ENCODE measurements at places on chromosomes 16 and 17.

- DNase-seq = no peak
Observed at GRCh38 chr17:30389756-30390300, 11.1 kb downstream of the CPD start.

GRCh38 chr17:77890771-77891170 is 67.7 kb upstream of the TNRC6C start:
- no peak for DNase-seq

DNA sequence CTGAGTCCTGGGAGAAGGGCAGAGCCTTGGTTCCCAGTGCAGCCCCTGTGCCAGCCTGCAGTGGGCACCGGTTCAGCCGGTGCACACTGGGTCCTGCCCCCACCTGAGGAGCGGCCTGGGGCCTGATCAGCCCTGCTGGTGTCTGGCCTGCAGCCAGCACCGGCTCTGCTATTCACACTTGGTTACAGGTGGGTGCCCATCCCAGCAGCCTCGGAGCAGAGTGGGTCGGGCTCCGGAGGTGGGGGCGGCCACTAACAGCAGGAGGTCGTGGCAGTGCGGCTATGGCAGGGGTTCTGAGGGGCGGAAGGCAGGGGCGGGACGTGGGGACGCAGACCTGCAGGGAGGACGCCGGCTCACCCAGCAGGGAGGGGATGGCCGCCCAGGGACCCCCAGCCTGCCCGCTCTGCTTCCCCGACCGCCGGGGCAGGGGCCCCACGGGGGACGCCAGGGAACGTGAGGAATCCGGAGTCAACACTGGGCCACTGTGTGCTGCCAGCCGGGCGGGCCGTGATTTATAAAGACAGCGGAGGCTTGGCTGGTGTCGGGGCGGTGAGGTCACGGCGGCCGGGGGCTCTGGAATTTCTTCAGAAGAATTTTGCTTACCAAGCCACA is 20.3 kb downstream of the METRNL start:
- no peak for DNase-seq

GRCh38 chr17:51999654-52000053 is 158.9 kb downstream of the CA10 start:
- DNase-seq = no peak

DNA sequence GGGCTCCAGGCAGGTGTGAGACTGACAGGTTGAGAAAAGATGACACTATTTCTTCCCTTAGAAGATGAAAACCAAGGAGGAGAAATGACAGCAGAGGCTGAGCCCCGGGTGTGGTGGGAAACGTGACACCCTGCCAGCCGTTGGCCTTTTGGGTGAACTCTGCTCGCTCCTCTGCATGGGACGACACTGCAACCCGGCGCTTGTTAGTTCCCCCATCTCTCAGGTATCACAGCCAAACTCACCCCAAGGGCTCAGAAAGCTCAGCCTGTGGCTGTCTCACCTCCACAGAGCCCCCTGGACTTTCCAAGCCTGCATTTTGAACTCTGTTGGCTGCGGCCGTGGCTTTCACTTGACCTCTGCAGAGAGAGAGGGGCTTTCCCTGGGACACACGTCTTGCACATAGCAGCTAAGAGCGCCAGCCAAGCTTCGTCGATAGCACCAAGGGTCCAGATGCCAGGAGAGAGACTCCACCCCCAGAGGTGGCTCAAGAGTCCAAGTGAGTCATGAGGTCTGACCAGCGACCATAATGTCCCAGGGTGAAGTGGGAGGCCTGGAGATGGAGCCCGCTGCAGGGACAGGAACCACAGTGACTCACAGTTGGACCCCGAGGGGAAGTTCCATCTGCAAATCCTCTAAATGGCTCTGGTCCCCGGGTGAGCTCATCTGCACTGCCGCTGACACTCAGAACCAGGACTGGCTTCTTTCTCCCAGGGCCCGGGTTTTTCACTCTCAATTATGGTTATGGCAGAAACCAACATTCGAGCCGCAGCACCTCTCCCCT is 301.9 kb downstream of the SOX9 start:
- peak; percentile 24 for DNase-seq

GRCh38 chr16:22210285-22210684 is 4.2 kb downstream of the EEF2K start:
- DNase-seq = no peak

GRCh38 chr17:7107012-7107754 is 7.4 kb downstream of the ASGR2 start:
- no peak for DNase-seq

GRCh38 chr17:33832262-33832661 is 422.8 kb upstream of the CCL2 start:
- DNase-seq = no peak

DNA sequence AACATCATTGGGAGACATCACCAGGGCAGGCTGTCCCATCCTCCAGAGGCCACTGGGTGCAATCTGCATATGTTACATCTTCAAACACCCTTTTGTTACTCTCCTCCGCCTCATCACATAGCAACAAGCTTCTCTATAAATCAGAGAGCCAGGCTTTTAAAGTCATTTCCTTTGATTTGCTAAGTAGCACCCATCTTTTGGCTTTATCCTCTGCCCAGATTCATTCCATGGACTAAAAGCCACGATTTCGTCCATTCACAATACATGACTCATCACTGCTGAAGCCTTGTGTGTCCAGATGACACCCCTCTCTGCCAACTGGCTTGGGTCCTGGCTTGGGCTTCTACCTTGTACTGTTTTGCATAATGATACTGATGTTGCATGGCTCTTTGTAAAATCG is 2.0 kb upstream of the KRT38 start:
- DNase-seq = no peak

GRCh38 chr16:67748834-67749233 is 29.7 kb upstream of the GFOD2 start:
- DNase-seq = no peak

DNA sequence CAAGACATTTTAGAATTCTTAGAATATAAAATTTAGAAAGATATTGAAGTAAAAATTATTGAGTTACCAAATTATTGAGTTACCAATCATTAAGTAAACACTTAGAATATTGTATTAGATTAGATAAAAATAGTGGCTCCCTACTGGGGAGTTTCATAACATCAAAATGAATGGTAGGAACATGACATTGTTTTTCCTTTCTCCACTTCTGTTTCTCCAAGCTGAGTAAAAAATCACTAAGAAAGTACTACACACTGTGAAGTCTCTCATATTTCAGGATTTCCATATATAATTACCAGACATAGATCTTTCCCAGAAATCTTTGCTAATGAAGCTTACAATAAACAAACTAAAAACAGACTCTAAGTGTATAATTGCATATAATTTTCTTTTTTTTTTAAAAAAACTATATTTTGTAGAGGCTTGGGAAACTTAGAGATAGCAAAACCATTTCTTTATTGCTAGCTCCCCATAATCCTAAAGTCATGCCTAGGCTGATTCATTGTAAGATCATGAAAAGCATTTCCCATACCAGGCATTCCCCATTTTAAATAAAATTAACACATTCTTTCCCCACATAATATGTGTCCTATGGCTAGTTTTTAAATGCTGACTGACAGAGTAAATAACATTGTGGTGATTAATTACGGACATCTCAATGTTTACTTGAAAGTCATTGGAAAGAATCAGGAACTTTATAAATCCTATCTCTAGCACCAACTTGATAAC is 1408.7 kb upstream of the GOT2 start:
- DNase-seq = no peak

DNA sequence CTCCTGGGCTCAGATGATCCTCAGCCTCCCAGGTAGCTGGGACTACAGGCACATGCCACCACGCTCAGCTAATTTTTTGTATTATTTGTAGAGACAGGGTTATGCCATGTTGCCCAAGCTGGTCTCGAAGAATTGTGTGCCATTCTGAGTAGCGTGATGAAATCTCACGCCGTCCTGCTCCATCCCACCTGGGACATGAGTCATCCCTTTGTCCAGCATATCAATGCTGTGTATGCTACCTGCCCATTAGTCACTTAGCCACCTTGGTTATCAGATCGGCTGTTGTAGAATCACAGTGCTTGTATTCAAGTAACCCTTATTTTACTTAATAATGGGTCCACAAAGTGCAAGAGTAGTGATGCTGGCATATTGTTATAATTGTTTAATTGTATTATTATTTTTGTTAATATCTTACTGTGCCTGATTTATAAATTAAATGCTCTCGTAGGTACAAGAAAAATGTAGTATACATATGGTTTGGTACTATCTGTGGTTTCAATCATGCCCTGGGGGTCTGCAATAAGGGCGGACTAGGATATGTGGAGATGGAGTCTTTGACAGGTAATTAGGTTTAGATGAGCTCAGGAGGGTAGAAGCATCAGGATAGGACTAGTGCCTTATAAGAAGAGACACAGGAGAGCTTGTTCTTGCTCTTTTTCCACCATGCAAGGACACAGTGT is 26.6 kb upstream of the SLC13A2 start:
- no peak for DNase-seq

- DNase-seq = no peak
Observed at GRCh38 chr17:1834380-1835149, 4.8 kb downstream of the RPA1 start.

DNA sequence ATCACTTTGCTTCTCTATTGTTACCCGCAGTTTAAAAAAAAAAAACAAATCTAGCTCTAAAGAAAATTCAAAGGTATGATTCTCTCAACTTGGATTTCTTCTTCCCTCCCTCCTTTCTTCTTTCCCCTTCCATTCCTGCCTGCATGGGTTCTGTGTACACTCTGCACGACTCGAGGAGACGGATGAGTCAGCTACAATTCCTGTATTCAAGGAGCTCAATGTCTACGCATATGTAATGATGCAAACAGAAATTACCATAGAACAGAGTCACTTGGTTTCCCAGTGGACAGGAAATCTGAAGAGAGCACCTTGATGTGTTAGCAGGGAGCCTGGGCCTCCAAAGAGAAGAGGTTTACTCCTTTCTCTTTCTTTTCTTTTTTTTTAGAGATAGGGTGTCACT is 92.3 kb downstream of the VPS53 start:
- no peak for DNase-seq

GRCh38 chr16:67943619-67944504 is at the start of gene LCAT:
LCAT (minus strand) TSS chr16:67944120; CDS start chr16:67944101, 19 bp downstream.
- DNase-seq = no peak

DNA sequence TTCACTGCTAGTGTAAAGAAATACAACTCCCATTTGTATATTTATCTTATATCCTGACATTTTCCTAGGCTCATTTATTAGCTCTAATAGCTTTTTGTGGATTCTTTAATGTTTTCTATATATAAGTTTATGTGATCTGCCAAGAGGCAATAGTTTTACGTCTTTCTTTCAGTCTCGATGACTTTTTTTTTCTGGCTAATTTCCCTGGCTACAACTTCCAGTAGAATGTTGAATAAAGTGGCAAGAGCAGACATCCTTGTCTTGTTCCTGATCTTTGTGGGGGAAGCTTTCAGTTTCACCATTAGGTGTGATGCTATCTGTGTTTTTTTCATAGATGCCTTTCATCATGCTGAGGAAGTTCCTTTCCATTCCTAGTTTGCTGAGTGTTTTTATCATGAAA is 43.9 kb upstream of the ABCA3 start:
- DNase-seq = no peak

- DNase-seq = no peak
Observed at GRCh38 chr16:80993307-80993706, 13.4 kb downstream of the CMC2 start.

DNA sequence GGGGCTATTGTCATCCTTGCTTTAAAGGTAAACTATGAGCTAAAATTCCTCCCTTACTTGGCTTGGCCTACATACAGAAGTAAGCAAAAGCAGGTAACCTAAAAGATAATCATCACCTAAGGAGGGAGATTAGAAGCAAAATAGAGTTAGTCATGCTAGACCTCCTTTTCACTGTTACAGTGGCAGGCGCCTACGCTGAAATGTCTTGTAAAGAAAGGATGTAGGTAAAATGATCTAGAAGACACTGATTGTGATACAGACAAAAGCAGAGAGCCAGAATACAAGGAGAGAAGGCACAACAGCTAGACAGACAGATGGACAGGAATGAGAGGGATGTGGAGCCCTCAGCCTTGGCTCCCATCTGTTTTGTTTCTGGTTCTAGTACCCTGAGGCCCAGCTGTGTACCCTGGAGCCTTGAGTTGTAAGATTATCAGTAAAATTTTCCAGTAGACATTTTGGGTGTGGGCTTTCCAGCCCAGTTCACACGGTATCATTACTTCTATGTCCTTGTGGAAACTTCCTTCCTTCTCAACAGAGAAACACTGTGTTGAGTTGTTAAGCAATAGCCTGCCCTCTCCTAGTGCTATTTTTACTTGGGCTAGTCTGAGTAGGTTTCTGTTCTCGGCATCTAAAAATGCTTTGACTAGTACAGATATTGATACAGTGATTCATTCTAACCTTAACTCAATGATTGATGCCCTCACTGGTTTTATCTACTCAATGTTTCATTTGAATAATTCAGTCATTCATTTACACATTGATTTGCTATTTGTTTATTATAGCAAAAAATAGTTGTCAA is 7.7 kb upstream of the C16orf78 start:
- no peak for DNase-seq

DNA sequence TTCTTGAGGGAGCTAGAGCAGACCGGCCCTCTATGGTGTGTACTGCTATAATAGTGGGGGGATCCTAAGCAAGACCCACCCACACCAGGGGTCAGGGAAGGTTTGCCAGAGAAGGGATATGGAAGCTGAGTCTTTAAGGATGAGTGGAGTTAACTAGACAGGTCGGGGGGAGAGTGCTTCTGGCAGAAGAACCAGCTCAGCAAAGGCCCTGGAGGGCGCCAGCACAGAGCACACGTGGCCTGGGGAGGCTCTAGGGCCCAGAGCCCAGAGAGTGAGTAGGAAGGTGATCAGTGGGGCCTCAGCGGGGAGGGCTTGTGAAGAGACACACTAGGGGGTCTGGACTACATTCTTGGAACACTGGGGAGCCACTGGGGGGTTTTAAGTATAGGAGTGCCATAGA is 21.1 kb downstream of the NGFR start:
- DNase-seq = no peak

- no peak for DNase-seq
Observed at GRCh38 chr16:86396422-86396821, 113.9 kb upstream of the FOXF1 start.

DNA sequence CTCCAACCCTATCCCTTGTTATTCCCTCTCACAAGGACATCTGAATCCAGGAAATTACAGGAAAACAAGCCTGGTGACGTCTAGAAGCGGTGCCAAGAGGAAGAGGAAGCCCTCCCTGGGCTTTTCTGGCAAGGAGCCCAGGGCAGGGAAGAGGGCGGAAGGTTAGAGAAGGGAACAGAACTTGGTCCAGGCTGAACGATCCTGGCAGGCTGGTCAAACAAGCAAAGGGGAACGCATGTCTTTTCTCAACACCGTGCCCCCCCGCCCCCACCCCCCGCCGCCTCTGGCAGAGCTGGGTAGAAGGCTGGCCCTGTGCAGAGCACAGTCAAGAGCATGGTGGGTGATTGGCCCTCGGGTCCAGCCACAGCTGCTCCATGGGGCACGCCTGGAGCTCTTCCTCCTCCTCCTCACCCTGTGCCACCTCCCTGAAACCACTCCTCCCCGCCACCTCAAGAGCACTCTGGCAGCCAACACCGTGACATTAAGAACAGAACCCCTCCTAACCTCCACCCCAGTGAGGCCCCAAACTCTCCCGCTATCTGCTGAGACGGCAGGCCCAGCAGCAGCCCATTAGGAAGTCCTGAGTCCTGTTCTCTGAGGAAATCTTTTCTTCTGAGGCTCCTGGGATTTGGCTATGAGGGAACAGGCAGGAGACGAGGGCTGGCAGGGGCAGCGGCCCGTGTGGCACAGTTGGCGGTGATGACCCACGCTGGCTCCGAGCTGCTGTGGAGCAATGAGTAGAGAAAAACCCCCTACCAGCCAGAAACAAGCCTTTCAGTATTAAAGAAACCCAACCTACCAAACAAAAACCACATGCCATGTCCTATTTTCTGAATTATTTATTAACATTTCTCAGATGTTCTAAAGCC is 7.3 kb downstream of the C16orf86 start:
- no peak for DNase-seq

GRCh38 chr17:39229274-39229913 is 3.6 kb upstream of the STAC2 start:
- DNase-seq = no peak

- no peak for DNase-seq
Observed at GRCh38 chr16:30481381-30481780, 8.8 kb downstream of the ITGAL start.
